ENCODE measurements at places on chromosomes 7 and 10.
A peak's percentile ranks its signal among the peaks of the same experiment; 100 is the strongest.

GRCh38 chr7:30796105-30796869, 25.1 kb downstream of the MINDY4 start:
- no peak for ATAC-seq

- no peak for ATAC-seq
These were observed 29.8 kb upstream of the FGFR2 start for GRCh38 chr10:121627876-121628581.

GRCh38 chr10:113995201-113995600, 48.5 kb upstream of the ADRB1 start:
- no peak for ATAC-seq

GRCh38 chr10:96890172-96890513, 58.0 kb downstream of the LCOR start:
- ATAC-seq: no peak

GRCh38 chr7:114048386-114049235, 129.8 kb upstream of the PPP1R3A start:
- peak; percentile 24 for ATAC-seq

DNA sequence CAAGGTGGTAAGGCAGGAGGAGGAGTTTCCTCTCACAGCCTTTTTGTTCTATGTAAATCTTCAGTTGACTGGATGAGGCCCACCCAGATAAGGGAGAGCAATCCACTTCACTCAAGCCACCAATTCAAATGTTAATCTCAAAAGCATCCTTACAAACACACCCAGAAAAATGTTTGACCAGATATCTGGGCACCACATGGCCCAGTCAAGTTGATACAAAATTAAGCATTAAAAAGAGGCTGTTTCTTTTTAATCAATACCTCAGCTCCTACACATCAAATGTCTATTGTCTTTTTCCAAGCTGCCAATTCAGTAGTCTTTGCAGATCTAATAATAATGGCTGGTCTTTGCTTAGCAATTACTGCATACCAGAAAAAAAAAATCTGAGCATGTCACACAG, 18.0 kb upstream of the LYZL1 start:
- ATAC-seq: no peak

DNA sequence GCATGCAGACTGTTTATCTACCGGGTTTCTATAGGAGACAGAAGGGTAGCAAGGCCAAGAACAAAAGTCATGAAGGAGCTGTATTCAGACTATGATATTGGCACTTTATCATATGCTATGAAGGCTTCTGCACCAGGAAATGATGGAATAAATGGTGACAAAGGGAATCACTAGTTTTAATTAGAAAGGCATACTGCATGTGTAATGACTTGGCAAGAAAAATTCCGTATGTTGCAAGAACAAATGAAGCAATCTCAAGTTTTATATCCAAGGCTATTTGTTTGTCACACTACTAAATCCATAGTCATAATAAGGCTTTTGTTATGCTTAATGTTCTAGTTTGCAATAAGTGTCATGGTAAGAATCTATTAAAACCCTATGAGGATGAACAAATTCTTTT, 230.9 kb downstream of the ZEB1 start:
- no peak for ATAC-seq

- ATAC-seq: no peak
These were observed 59.7 kb downstream of the CXCL12 start for GRCh38 chr10:44325157-44325556.

DNA sequence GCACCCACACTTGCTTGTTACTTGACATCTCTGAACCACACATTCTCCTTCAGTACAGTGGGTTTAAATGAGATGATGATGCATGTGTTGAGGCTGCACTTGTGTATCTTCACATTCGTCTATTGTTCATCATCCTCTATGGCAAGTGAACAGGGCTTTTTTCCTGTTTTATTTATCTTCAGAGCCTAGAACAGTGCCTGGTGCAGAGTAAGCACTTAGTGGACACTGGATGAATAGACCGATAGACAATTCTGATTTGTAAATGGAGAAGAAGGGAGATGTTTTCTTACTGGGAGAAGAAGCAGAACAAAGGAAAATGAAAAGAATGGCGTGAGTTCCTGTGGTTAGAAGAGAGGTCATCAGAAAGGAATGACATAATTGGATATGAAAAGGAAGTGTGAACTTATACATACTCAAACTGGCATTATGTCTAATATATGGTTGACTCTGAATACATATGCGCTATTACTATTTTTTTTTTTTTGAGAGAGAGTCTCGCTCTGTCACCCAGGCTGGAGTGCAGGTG, 99.7 kb downstream of the AVL9 start:
- ATAC-seq: no peak

DNA sequence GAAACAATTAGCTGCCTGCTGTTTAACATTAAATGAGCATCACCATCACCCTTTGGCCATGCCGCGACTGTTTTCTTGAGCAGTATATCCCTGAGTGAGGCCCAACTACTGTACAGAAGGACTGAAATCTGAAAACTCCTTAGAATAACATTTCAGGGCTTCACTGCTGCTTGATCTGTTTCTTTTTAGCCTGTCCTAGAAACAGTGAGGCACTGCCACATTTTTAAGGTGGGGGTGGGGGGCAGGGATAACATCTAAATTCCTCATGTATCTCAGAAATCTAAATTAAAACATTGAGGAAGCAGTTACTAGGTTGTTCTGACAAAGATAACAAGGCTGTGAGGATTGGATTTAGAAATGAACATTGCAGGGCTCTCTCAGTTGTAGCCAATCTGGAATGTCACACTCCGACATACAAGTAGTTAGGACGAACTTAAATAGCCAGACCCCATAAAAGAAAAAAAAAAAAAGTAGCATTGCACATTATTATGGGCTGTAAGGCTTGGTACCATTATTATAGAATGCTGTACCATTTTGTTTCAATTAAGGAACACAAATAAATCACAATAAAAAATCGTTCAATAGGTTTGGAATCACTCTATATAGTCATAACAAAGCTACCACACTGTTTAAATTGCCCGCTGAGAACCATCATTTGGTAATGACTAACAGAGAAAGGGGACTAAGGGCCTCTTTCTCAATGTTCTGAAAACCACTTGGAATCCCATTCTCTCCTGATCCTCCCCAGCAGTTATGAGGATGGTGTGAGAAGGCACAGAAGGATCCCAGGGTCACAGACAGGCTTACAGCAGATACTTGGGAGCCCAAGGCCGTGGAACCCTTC, 256.1 kb downstream of the INHBA start:
- ATAC-seq: no peak

GRCh38 chr7:149444287-149444686, 16.6 kb downstream of the ZNF777 start:
- no peak for ATAC-seq

All from stimulated activated memory B cell treated with anti-CD40 and anti-IgM and Interleukin-4, amounts not matched to agents 10 μg/mL and 1 μg/mL and 100 μg/mL, for 72 hours (primary cell).